ENCODE measurements at places on chromosomes 5 and 9.

DNA sequence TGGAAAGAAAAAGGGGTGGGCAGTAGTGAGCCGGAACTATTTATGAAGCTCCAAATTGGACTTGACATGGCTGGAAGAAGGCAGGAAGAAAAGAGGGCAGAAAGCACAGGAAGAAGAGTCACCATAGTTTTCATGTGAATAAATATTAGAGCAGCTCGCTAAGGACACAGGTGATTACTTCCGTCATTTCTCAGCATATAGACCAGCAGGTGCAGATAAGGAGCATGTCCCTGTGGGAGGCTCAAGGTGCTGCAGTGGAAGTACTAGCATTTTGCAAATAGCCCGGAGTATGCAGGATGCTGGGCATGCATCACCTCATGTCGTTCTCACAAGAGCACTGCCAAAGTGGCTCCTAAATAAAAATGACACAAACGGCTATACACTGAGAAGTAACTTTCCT is 71.3 kb upstream of the HTR4 start:
- no peak for DNase-seq

DNA sequence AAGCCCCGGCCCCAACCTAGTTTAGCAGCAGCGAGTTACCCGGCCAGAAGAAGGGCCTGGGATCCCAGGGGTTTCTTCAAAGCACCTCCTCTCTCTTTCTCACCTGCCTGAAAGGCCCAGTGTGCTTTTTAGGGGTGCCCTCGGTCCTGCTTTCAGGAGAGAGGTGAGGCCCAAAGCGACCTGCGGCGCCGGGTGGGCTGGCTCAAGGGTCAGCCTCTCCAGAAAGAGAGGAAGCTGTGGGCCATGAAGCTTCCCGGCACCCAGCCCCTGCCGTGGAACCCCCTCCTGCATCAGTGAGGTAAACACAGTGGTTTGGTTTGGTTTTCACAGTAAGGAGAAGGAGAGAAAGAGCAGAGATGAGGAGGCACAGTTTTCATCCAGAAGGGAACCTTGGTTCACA is 4.3 kb downstream of the FOXB2 start:
- no peak for DNase-seq

- DNase-seq: no peak
Measured at GRCh38 chr5:34803974-34804732, 34.8 kb upstream of the TTC23L start.

GRCh38 chr5:125143011-125143410 is 396.6 kb upstream of the ZNF608 start:
- DNase-seq: no peak

DNA sequence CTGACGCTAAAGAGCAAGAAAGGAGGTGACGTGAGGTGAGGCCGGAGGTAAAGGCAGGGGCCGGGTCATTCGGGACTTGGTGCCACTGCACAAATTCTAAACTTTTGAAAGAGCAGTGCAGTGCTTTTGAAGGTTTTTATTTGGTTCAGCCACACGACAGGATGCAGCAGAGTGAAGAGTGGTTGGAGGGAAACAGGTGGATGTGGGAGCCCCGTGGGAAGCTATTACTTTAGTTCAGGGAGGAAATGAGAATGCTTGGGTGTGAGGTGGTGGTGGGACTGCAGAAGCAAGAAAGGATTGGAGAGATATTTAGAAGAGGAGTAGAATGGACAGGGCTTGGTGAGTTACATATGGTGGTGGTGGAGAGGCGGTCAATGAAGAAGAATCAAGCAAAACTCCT is 64.7 kb upstream of the ITGA2 start:
- no peak for DNase-seq

- no peak for DNase-seq
Measured at GRCh38 chr5:179271821-179272325, 73.4 kb downstream of the ADAMTS2 start.

GRCh38 chr9:37587521-37587920 is 4.9 kb downstream of the TOMM5 start:
- DNase-seq: no peak

GRCh38 chr5:50292735-50293394 is 148.2 kb downstream of the EMB start:
- no peak for DNase-seq

DNA sequence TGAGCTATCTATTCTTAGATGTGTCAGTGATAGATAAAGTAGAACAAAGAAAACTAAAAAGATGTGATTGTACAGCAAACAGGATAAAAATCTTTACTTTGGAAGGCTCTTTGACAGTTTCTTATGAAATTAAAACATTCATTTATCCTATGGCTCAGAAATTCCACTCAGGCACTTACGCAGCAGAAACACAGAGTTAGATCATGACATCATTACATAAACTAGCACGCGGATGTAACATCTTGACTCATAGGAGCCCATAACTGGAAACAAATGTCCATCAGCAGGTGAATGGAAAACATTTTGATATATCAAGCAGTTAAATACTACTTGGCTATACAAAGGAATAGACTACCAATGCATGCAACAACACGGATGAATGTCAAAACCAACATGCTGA is 45.3 kb downstream of the ICE1 start:
- DNase-seq: no peak

DNA sequence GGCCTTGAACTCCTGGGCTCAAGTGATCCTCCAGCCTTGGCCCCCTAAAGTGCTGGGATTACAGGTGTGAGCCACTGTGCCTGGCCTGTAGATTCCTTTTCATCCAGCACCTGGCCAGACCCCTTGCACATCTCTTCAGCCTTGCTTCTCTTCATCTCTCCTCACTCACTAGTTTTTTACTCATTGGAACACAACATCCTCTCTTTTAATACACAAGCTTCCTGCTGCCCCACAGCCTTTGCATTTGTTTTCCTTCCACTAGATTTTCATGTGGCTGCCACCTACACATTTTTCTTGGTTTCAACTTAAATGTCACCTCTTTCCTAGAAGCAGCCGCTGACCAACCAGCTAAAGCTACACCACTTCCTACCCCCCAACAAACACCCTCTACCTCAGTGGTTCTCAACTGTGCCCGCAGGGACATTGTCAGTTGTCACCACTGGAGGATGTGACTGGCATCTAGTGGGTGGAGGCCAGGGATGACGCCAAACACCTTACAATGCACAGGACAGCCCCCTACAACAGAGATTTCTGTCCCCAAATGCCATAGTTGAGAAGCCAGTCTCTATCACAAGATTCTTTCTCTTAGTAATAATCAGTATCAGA is 33.7 kb downstream of the HAVCR1 start:
- peak; percentile 94 for DNase-seq

Data from activated CD4-positive, alpha-beta T cell treated with anti-CD3 and anti-CD28 coated beads, Interleukin-10, Interleukin-2, amounts not matched to agents 100 ng/mL and 50 ng/mL, durations not matched to agents 16 hours and 8 hours (primary cell).